Eye (tissue), 1 donor: ENCODE measurements at places on chromosomes 1 and 21.

DNA sequence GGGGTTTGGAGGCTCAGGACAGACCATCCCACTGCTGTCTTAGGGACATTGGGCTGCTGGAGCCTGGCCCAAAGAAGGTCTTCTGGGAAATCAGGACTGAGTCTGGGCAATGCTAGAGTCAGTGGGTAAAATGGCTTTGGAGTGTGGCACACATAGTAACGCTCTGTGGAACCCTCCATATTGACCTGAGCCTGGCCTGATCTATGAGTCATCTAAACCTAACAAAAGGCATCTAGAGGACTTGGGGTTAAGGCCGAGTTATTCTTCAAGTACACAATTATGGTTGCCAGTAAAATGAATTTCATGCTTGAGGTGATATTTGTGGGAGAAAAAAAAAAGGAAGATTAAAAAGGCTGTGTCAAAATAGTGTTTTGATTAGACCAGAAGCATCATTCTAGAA, 77.7 kb downstream of the ST6GALNAC5 start:
- DNase-seq: no peak

GRCh38 chr1:114517348-114517747, 6.3 kb upstream of the TRIM33 start:
- DNase-seq: no peak

DNA sequence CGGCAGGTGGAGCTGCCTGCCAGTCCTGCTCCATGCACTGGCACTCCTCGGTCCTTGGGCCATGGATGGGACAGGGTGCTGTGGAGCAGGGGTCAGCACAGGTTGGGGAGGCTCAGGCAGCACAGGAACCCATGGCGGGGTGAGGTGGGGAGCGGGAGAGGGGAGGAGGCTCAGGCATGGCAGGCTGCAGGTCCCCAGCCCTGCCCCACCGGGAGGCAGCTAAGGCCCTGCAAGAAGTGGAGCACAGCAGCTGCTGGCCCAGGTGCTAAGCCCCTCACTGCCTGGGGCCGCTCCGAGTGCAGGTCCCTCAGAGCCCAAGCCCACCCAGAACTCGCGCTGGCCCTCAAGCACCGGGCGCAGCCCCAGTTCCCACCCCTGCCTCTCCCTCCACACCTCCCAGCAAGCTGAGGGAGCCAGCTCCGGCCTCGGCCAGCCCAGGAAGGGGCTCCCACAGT, 691 bp upstream of the GBP5 start:
- DNase-seq: no peak

- peak; percentile 34 for DNase-seq
These were observed 51.3 kb upstream of the LYST start for GRCh38 chr1:235918032-235918431.

DNA sequence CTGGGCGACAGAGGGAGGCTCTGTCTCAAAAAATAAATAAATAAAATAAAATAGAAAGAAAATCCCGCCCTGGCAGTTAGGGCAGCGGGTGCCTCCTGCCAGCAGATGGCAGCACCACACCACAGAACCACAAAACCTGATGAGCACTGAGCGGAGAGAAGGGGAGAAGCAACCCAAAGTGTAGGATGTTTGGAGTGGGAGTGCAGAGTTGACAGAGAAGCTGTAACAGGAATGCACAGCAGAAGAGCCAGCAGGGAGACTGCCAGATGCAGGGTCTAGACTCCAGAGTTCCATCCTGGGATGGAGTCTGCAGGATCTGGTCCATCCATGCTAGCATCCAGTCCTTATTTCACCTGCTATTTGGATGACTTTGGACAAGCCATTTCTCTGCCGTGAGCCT, 29.7 kb upstream of the KIRREL1 start:
- DNase-seq: peak; percentile 92

DNA sequence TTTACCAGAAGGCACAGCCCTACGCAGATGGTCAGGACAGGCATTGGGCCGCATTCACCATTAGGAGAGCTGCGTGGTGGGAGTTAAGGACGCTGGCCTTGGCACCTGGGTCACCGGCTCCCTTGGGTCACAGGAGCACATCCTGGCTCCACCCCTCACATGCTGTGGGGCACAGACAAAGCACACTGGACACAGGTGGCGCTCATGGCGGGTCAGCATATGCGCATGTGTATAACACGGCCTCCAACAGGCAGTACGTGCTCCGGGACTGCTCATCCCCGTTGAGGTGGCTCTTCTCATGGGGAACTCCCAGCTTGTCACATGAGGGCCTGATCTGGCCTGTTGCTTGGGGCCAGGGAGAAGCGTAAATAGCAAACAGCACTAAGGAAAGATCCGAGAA, 25.0 kb downstream of the PGBD5 start:
- no peak for DNase-seq

GRCh38 chr1:221294242-221294641, 415.0 kb downstream of the HLX start:
- no peak for DNase-seq
